ENCODE measurements at places on chromosomes 12 and 14.

- DNase-seq = no peak
These were observed 1047.5 kb upstream of the FLRT2 start for GRCh38 chr14:84482256-84483071.

DNA sequence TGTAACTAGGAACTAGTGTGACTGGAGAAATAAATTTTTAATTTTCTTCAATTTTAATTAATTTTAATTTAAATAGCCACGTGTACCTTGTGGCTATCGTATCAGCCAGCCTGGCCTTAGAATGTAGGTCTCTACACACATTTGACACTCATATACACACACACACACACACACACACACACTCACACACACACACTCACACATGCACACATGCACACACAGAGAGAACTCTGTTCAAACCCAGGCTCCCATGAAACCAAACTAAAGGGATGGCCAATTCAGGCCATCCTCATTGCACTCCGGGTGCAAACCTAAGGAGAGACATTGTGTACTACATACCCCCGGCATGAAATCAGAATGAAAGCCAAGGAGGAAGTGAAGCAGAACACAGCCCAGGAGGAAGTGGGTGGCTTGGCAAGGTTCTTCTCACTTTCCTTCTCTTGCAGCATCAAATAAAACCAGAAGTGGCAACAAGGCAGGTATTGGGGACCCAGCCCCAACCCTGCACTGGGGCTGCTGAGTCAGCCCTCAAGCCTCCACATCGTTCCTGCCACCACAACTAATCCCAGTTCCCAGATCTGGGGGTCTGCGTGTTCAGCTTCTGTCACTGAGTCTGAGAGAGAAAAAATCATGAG is 26.2 kb upstream of the CHPT1 start:
- DNase-seq = no peak

- DNase-seq = no peak
These were observed 18.1 kb upstream of the TIGAR start for GRCh38 chr12:4302881-4303280.

GRCh38 chr12:47383942-47384341 is 304.2 kb upstream of the AMIGO2 start:
- no peak for DNase-seq

- DNase-seq = no peak
These were observed 323.5 kb downstream of the ALG10 start for GRCh38 chr12:34345801-34346200.

DNA sequence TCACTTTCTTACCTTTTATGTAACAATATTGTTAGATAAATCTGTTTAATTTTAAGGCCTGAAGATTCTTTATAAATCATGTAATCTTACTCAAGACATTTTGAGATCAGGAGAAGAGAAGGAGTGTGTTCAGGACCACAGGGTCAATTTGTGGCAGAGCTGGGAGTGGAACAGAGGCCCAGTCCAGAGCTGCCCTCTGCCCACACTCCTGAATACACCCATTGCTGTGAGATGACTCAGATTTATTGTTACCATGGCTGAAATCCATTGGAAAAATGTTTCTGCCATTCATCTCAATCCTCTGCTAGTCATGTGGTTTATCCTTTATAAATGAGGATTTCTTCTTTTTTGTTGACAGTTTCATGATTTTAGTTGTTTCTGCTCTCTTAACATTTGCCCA is 100.5 kb upstream of the STXBP6 start:
- DNase-seq = no peak

DNA sequence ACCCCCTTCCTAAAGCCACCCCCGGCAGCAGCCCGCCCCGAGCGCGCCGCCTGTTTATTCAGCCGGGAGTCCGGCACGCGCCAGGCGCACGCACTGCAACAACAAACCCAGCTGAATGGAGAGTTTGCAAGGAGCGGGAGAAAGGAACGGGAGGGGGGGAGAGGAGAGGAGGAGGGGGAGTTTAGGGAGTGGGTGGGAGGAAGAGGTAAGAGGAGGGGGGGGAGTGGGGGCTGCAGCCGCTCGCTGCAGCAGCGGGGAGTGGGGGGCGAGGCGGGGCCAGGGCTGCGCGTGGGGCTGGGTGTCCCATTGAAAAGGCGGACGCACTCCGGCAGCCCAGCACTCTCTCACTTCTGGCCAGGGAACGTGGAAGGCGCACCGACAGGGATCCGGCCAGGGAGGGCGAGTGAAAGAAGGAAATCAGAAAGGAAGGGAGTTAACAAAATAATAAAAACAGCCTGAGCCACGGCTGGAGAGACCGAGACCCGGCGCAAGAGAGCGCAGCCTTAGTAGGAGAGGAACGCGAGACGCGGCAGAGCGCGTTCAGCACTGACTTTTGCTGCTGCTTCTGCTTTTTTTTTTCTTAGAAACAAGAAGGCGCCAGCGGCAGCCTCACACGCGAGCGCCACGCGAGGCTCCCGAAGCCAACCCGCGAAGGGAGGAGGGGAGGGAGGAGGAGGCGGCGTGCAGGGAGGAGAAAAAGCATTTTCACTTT is at the start of gene ASCL1:
ASCL1 (plus strand) TSS at position 336 of the 712 bp plus-strand sequence. CDS start 571 bp downstream, outside the sequence.
- DNase-seq = no peak

DNA sequence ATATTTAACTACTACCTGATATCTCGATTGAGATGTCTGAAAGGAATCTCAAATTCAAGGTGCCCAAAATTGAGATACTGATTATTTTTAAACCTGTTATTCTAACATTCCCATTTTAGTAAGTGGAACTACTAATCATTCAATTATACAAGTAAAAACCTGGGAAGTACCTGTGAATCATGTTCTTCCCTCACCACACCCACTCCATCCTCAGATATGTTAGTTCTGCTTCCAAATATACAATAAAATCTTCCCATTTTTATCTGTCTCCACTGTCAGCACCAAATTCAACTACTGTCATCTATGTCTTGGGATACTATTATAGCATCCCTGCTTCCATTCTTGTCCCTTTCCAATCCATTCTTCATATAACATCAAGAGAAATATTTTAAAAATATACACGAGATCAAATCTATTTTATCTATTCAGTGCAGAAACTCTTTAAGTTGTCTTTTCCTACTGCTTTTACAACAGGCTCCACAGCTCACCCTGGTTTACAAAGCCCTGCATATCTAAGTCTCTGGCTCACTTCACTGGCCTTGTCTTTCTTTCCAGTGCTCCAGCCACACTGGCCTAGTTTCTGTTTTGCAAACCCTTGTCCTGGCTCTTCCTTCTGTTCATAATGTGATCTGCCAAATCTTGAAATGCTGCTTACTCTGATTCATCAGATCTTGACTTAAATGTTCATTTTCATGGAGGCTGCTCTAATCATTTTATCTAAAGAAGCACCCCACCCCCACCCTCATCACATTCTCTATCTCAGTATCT is 122.3 kb downstream of the PTPRR start:
- DNase-seq = no peak

DNA sequence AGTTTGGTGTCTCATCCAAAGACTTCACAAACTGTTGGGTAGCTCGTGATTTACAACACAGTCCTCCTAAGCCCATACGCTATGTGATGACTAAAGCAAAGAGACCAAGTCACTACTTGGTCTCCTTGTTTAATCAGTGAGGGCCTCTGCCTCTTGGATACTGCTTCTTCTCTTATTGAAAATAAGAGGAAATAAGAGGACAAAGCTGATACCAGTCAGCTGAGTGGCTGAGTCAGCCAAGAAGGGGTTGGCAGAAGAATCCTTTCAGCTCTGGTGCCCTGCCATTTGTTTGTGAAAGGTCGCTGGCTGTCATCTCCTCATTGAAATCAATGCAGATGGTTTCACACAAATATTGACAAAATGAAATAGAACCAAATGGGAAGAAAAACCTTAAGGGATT is 67.5 kb upstream of the SLC35F4 start:
- no peak for DNase-seq

DNA sequence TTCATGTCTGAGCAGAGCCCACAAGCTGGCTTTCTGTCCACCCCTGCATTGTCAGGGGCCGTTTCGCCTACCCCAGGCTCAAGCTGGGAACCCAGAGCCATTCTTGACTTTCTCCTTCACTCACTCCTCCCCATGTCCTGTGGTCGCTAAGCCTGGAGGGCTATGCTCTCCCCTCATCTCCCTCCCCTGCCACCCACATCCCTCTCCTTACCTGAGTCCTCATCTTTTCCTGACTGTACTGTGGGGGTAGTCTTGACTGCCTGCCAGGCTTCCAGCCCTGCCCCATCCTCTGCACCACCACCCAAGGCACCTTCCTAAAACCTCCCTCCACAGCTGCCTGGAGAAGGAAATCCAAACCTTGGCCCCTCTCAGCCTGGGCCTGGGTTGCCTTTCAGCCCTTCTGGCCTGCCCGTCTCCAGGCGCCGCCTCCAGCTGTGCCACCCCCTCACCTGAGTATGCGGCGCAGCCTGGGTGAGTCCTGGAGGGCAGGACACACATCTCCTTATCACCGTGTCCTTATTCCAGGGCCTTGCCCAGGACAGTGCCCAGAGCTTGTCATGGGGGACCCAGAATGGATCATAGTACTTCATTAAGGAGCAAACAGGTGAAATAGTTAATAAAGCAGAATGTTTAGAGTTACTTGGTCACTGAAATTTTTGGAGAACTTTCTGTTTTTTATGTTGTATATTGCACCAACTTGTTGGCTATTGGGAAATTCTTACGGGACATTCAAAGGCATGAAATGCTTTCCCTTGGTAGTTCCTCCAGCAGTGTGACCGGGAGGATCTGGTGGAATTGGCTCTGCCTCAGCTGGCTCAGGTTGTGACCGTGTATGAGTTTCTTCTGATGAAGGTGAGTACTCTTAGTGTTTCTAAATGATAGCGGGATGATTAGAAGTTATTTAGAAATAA is 14.5 kb downstream of the ZNF839 start:
- peak; percentile 16 for DNase-seq

GRCh38 chr14:59439256-59439965 is 25.8 kb downstream of the GPR135 start:
- DNase-seq = no peak

DNA sequence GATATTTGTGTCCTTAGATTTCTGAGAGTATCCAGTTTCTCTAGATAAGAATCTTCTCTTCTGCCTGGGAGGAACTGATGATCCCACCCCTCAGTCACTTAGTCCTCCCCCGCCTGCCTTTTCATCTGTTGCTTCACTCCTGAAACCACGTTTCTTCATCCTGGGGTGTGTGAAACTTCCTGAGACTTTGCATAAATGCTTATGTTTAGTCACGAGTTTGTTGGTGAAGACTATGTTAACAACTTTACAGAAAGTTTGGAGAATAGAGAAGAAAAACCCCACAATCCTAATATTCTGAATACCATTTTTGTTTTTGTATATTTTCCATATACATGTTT is 33.2 kb downstream of the MARK3 start:
- DNase-seq = no peak

DNA sequence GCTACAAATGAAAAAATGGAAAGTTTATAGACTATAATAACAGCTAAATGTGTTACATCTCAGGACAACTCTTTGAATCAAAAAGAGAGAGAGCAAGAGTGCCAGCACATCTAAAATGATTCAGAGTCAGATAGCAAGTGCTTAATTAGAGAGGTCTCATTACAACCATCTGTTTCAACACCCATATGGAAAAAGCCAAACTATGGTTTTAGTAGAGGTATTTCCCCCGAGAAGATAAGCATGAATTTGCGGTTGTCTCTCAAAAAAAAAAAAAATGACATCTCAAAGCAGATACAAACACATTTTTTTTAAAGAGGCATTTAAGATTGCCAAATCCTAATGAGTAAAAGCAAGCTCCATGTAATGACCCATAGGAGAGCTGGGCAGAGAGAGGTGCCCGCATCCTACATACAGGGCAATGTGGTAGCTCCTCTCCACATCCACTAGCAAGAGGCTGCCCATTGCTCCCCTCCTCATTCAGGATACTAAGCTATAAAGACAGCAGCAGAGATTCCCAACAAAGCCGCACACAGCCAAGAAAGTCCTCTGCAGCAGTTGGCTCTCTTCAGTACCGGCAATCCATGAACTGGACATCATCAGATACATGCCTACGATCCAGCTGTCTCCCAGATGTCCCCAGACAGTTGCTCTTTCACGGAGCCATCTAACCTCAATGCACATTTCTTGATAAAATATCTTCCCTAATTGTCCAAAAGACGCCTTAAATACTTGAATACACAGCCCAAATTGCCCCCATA is 100.4 kb downstream of the EFCAB11 start:
- no peak for DNase-seq

DNA sequence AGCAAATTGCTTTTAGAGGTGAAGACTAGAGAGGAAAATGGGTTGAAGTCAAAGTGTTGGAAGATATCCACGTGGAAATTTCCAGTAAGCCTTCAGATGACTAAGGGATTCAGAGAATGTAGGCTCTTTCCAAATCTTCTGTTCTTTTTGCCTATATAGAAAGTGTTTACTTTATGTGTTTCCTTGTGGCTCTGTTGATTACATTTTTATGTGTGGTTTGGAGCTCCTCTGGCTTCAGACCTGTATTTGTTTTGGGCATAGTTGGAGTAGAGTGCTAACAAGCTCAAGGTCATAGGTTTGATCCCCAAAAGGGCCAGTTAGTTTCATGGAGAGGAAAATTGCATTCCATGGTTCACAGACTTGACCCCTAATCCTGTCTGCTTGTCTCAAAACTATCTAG is 91.9 kb downstream of the IGF1 start:
- DNase-seq = no peak

GRCh38 chr14:40188006-40188405 is 755.8 kb upstream of the FBXO33 start:
- DNase-seq = no peak

- DNase-seq = no peak
These were observed 22.5 kb upstream of the HIGD1C start for GRCh38 chr12:50929831-50930230.

DNA sequence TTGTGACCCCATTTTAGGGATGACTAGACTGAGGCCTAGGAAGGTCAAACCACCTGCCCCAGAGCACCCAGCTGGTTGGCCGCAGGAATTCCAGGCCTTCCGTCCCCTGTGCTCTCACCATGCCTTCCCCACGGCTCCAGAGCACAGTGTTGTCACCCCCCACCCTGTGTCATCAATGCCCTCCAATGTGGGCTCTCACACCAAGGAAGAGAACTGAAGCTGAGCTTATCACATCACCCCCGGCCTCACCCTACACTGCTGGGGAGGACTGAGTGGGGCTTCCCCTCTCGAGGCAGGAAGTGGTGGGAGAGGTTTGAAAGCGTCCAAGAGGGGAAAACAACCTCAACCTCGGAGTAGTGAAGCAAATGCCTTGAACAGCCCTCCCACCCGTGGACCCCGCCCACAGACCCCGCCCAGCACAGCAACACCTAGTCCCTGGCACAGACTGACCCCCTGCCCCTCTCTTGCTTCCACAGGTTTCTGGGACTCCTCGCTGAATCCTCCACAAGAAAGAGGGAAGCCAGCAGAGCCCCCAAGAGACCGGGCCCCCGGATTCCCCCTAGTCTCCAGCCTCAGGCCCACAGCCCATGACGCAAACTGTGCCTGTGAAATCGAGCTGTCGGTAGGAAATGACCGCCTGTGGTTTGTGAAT is 97.2 kb downstream of the LGMN start:
- no peak for DNase-seq

- DNase-seq = no peak
These were observed 299.5 kb upstream of the NOS1 start for GRCh38 chr12:117660896-117661295.

DNA sequence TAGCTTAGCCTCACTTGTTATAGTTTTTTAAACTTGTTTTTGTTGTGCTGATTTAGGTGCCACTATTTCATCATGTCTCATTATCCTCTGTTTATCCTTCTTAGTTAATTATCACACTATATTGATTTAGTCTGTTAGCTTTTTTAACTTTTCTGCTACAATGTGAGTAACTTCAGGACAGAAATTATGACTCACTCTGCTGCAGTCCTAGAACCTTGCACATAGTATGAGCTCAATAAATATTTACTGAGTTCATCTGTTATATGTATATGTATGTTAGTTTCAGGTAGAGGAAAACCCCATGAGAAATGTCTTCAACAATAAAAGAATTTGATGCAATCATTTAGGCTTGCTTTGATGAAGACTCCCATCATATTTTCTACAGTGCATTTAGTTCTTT is 224.3 kb upstream of the NAV3 start:
- no peak for DNase-seq

- no peak for DNase-seq
These were observed 57.2 kb downstream of the RIC8B start for GRCh38 chr12:106831699-106832098.
